ENCODE measurements at places on chromosomes 1 and 21.

DNA sequence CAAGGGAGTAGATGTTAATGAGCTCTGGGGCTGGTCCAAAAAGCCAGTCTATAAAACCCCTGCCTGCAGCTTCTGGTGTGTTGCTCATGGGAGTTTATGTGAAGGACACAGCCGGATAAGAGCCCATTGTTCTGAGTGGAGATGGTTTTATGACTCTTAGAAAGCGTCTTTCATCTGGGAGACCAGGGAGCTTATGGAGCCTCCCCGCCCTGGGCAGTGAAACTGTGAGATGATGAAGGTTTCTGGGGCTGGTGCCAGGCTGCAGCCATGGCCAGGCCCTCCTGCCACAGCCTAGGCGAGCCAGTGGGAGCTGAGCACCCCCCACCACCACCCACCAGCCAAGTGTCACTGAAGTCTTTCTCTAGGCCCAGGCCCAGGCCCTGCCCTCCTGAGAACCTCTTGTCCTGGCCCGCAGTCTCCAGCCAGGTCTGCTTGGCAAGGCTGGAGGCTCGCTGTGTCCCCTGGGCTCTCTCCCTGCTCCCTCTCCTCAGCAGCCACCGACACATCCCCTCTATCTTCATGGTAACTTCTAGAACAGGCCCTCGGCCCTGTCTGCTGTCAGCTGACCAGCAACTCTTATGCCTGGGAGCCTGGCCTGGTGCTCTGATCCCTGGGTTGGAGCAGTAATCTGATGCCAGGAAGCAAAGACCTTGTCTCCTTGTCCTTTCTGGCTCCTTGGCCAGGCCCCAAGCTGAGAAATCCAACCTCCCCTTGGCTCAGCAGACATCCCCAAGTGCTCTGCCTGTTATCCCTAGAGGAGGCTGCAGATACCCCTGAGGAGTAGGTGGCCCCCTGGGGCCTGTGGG lies 7.6 kb upstream of the ARHGEF10L start:
- DNase-seq = no peak

- no peak for DNase-seq
These were observed 23.6 kb upstream of the CBR3 start for GRCh38 chr21:36111238-36111637.

DNA sequence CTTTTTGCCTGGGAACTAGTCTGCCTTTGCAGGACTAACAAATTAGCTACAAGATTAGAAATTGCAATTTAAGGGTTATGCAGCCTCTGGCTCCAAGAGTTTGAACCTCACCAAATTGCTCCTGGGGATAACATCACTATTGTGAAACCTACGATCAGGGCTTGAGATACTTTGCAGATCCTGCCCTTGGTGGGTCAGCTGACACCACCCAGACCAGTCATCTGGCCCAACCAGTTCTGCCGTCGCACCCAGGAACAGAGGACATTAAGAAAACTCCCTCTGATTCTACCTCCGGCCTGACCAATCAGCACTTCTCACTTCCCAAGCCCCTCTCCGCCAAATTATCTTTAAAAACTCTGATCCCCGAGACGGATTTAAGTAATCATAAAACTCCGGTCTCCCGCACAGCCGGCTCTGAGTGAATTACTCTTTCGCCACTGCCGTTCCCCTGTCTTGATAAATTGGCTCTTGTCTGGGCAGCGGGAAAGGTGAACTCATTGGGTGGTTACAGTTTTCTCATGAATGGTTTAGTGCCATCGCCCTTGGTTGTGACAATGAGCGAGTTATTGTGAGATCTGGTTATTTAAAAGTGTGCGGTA lies 32.9 kb upstream of the B3GALT5 start:
- DNase-seq = no peak

DNA sequence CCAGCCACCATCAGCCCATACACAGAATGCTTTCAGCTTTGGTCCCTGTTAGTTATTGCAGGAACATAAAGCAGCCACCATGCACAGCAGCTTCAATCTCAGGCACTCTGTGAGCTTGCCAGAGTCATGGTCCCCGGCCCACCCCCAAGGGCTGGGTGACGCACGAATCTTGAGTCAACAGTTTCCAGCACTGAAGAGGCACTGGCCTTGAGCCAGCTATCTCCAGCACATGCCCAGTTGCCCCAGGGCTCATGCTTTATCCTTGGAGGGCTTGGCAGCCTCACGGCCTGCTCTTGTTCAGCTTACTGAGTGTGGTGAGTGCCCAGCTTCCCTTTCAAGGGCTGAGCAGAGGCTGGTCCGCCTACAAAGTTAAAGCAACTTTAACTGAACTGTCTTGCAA lies 200.7 kb upstream of the RAB4A start:
- DNase-seq = peak; percentile 61

- no peak for DNase-seq
These were observed 99.7 kb downstream of the NMNAT2 start for GRCh38 chr1:183318433-183318832.

- no peak for DNase-seq
These were observed 86.2 kb downstream of the EIF4G3 start for GRCh38 chr1:21090463-21090862.

DNA sequence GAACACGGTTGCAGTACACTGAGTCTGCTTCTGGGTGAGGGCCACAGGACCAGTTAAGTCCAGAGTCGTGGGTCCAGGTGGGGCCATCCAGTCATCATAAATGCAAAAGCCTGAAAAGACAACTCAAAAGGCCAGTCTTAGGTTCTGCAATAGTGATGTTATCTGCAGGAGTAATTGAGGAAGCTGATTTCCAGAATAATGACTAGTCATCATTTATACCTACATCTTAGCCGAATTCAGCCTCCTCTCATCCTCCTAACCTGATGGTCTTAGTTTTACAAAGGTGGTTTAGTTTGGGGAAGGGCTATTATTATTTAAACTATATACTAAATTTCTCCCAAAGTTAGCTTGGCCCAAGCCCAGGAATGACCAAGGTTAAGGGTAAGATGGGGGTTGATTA lies 23.5 kb upstream of the SLC5A9 start:
- no peak for DNase-seq

GRCh38 chr1:159743651-159744410 lies 29.4 kb upstream of the CRP start:
- DNase-seq = no peak

- no peak for DNase-seq
These were observed 39.5 kb upstream of the UBE2U start for GRCh38 chr1:64163970-64164369.

DNA sequence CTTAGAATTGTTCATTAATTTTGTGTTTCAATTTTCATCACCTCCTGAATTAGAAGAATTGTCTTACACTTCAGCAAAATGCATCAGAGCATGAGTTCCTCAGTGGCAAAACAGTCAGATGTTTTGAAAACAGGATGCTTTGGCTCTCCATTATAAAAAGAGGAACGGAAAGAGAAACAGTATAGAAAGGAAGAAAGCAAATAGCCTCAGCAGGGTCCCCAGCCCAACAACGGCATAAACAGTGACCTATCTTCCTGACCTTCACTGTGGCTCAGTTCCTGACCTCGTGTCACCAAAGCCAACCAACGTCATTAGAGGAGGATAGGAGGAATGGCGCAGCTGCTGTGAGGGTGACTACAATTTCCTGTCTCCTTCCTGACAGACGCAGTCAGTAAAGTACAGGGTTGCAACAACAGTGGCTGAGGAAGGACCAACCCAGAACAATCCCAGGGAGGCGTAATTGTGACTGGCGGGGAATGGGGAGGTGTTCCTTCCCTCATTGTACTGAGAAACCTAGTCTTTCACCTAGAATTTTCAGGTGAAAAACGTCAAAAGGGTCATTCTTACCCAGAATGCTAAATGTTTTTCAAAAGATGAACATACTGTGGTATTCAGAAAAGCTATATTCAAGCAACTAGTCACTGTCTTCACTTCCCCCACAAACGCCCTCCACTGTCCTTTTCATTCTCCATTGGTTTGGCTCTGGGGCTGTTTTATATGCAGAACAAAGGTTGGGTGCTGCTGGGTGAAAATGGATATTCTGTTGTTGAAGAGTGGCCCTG lies 197.9 kb upstream of the SGIP1 start:
- peak; percentile 87 for DNase-seq

- DNase-seq = no peak
These were observed 35.0 kb downstream of the TMCC2 start for GRCh38 chr1:205262731-205263171.

- no peak for DNase-seq
These were observed 413.9 kb downstream of the DUSP10 start for GRCh38 chr1:221327954-221328353.

GRCh38 chr1:48771561-48771960 lies 5.1 kb downstream of the BEND5 start:
- no peak for DNase-seq

Data from CD4-positive, alpha-beta T cell treated with Interleukin-1 beta for 1 hour (primary cell).